ENCODE measurements at places on chromosomes 2 and 18.

DNA sequence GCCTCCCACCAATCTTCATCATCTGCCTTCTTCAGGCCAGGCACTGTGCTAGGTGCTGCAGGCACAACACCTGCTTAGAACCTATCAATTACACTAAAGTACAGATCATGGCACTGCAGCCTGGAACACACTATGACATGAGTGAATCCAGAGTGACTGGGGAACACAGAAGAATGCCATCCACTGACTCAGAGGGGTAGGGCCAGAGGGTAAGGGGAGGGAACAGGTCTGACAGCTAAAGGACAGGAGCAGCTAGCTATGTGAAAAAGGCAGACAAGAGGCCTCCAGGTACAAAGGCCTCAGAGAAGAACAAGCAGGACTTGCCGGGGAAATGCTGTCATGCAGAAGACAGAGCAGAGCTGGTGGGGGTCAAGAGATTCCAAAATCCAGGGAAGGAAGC, 53.3 kb upstream of the ACAA2 start:
- no peak for DNase-seq

DNA sequence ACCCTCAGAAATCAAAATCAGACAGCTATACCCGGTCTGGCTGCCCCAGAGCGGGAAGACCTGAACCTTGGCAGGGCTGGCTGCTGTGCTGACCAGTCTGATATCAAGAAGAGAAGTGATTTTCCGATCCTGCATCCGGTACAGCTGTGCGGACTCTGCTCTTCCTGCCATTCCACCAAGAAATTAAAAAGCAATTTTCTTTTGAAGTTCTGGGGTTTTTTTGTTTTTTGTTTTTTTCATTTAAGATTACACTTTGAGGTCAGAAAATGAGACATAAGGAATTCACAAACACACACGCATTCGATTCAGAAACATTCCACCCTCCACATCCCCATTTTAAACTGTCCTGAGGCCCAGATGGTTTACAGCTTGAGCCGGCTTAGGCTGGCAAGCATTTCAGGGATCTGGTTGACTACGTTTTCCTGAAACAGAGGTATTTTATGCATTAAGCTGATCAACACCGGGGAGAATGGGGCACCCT, 156.5 kb downstream of the COL6A3 start:
- no peak for DNase-seq

GRCh38 chr2:101793277-101793969, 95.9 kb downstream of the MAP4K4 start:
- no peak for DNase-seq

DNA sequence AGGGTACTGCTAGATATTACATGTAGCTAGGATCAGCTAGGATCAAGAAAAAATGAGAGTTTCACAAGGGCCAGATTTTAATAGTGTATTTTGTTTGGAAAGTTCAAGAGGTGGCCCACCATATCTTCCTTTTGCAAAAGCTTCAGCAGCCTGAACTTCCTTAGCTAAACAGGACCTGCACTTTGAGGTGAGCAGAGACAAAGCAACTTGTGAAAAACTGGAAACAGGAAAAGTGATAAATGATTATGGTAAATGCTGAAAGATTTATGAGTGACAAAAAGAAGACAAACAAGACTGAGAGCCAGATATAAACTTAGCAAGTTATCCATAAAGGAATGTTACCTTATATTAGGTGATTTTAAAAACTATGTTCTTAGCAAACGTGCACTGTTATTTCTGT, 123.6 kb downstream of the ZNF521 start:
- no peak for DNase-seq

DNA sequence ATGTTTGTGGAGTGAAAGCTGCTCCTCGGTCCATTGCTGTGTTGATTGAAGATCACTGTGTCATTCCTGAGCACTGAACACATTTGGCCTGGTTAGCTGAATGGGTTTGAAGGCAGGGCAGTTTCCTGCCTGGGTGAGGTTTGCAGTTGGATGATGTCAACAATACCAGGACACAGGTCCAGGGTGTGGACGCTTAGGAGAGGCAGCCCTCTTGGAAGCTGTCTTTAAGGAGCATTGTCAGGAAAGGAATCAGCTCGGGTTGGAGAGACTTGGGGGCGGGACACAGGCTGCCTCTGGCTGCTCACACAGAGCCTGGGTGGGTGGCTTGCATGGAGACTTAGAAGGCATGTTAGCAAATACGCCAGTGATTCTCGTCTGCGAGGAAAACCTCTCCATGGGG, 237.7 kb downstream of the SEPTIN10 start:
- DNase-seq: no peak

GRCh38 chr2:199572571-199572970, 114.8 kb upstream of the SATB2 start:
- DNase-seq: no peak

Data from cortex of kidney (tissue), 1 donor.